ENCODE measurements at places on chromosomes 6 and 20. TPM values are rescaled to one million over a fixed set of nuclear protein-coding genes. Genes with fewer than 3 reads are reported as not detected.

The PPP1R11 gene
- 12.3 TPM for total RNA-seq

The LKAAEAR1 gene
- total RNA-seq: 0.09 TPM

The CDSN gene
- not detected for total RNA-seq

The PROKR2 gene
- total RNA-seq: not detected

The LGSN gene
- total RNA-seq: not detected

The CRISP3 gene
- total RNA-seq: not detected

The PTCRA gene
- total RNA-seq: not detected
